ENCODE measurements at places on chromosomes 12 and 14.
A peak's percentile ranks its signal among the peaks of the same experiment; 100 is the strongest.

- DNase-seq = no peak
Measured at GRCh38 chr14:103946975-103947374, 4.6 kb upstream of the RD3L start.

DNA sequence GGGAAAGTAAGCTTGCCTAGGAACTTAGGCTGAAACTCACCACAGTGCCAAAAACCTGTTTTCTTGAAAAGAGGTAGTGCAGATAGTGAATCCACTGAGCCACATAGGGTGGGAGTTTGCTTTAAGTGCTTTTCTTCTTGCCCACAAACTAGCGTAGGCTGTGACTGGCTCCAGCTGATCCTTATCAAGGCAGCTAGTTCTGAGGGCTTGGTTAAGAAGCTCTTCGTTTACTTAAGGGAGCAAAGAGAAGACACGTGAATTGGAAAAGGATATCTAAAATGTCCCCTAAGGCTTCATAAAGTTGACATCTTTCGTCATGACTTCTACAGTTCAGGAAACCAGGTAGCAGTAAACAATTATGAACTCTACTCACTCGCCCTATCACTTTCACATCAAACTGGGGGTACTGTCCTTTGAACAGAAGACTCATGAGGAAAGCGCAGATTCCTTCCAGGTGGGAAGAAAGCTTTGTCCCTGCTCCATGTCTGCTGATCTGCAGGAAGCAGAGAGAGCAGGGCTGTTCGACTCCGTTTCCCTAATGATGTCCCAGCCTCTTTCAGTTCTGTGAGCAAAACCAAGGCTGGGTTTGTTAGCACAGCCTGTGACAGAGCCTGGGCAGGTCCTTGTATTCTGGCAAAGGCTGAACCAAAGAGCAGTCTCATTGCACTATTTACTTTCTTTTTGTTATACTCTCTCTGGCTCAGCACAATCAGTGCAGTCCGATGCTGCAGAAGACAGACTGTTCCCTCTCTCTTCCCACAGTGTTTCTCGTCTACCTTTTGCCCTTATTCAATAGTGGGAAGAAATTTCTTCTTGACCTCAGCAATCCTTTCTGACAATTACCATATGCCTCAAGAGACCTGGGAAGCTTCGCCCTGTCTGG is 93.5 kb upstream of the ETV6 start:
- no peak for DNase-seq

- DNase-seq = no peak
Measured at GRCh38 chr14:61233436-61233956, 47.6 kb downstream of the TMEM30B start.

- DNase-seq = no peak
Measured at GRCh38 chr14:72903716-72904115, 9.8 kb upstream of the DPF3 start.

GRCh38 chr14:102450206-102451063 is 59.1 kb downstream of the ANKRD9 start:
- no peak for DNase-seq

GRCh38 chr14:80468331-80469122 is 257.2 kb upstream of the DIO2 start:
- no peak for DNase-seq

DNA sequence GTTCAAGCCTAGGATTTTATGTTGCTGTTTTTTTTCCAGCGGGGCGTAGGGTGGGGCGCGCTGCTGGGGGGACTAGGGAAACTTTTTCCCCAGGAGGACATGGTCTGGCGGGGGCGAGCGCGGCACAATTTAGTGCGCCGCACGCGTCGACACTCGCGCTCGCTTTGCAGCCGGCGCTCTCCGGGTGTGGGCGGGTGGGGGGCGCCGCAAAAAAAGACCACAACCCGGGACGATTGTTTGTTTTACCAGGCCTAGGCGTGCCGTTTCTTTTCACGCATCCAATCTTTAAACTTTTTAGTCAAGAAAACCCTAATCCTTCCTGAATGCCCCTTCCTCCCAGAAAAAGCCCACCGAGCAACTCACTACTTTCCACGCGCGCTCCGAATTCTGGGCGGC is 865 bp upstream of the ZFP36L1 start:
- DNase-seq = no peak

GRCh38 chr12:11347810-11348209 is 37.6 kb upstream of the PRB4 start:
- no peak for DNase-seq

- no peak for DNase-seq
Measured at GRCh38 chr12:85759091-85759490, 77.1 kb downstream of the RASSF9 start.

GRCh38 chr14:78104160-78104559 is 66.0 kb upstream of the NRXN3 start:
- DNase-seq = no peak

GRCh38 chr12:69645031-69645430 is 34.3 kb upstream of the LRRC10 start:
- DNase-seq = no peak

DNA sequence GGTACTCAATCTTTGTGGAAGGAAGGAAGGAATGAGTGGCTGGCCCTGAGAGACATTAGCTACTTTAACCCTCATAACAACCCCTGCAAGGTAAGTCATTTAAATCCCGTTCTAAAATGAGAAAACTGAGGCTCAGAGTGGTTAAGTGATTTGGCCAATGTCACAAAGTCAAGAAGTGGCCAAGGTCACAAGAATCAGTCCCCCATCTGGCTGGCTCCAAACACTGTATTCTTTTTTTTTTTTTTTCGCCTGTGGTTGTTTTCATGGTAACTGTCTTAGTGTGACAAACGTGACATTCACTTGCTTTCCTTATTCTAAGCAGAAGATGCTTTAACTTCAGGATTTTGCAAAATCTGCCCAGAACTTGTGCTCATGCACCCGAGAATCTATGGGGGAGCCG is 2.8 kb downstream of the TTC7B start:
- no peak for DNase-seq

GRCh38 chr12:63445224-63445880 is 222.9 kb downstream of the DPY19L2 start:
- DNase-seq = no peak

- DNase-seq = no peak
Measured at GRCh38 chr12:12003609-12004008, 67.1 kb upstream of the BCL2L14 start.

DNA sequence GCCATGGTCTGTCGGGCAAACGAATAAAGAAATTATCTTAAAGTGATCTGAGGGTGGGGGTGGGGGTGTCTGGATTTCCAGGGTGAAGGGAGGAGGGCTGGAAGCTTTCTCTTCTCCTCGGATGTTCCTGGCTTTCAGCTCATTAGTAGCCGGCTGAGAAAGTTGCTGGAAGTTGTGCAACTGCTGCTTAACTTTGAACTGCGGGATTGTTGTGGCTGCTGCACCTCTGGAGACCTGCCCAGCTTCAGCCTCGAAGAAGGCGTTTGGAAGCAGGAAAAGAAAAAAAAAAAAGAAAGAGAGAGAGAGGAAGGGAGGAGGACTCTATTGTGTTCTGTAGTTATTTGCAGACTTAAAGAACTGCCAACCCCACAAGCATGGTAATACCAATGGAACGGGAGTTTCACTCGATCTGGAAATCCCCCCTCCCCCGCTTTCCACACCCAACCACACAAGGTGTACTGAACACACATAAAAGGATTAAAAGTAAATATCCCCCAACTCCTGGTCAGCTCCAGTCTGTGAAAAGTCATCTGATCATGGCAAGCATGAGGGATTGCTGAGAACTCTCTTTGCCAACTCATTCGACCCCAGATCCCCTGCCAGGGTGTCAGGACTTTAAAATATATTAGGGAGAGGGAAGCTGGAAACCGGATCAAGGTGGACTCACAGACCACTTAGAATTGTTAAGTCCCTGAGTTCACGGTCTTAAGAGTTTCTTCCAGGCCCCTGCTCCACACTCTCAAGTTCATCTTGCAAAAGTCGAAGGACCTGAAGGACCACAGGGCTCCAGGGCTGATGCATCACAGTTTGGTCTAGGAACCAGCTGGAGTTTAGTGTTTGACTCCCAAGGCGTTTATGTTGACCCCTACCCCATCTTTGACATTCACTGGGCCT is at the start of gene RASSF9:
TSS of gene RASSF9 (minus strand) at position 213 of the 894 bp plus-strand sequence. CDS start at position 5, 208 bp downstream.
- peak; percentile 66 for DNase-seq

DNA sequence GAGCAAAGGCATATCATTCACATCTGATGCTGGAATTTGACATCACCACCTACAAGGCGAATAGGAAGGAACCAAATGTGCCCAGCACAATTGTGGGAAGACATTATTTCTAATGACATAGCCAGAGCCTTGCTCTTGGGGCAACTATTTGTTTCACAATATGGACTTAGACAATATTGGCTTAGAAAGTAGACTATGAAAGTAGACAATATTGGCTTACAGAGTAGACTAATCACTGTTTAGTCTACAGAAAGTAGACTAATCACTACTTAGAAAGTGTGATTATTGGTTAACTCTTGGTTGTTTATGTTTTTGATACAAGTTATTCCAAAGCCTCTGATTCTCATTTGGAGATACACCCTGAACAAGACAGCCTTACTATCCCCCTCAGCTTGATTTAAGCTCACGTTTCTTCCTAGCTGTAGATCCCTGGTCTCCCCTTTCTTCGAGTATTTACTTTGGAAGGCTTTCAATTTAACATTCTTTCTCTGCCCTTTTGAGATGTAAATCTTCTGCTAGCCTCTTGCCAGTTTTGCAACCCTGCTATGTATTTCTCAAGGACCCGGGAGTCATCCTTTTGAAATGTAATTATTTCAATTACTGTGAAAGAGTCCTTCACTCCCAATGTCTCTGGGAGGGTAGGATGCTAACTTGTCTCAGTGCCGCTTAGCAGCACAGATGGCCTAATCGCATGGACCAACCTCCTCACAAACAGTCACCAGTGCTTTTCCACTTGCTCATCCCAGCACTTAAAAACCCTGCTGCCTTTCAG is 843.2 kb downstream of the GALC start:
- DNase-seq = no peak

DNA sequence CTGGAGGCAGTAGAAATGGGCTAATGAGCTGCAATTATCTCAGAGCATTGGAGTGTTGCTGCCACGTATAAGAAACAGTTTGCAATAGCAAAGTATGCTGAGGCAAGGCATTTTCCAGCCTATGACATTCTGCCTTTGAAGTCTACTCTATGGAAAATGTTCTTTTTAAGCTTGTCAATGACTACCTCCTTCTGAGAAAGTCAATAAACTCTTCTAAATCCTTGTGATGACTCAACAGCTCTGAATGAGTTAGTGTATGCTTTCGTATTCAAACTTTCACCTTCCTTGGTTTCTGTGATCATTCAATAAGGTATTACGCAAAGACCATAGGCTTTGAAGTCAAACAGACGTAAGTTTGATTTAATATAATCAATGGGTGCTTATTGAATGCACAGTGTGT is 111.2 kb downstream of the CAPZA3 start:
- DNase-seq = no peak

GRCh38 chr14:56976211-56976610 is 165.9 kb upstream of the OTX2 start:
- no peak for DNase-seq

DNA sequence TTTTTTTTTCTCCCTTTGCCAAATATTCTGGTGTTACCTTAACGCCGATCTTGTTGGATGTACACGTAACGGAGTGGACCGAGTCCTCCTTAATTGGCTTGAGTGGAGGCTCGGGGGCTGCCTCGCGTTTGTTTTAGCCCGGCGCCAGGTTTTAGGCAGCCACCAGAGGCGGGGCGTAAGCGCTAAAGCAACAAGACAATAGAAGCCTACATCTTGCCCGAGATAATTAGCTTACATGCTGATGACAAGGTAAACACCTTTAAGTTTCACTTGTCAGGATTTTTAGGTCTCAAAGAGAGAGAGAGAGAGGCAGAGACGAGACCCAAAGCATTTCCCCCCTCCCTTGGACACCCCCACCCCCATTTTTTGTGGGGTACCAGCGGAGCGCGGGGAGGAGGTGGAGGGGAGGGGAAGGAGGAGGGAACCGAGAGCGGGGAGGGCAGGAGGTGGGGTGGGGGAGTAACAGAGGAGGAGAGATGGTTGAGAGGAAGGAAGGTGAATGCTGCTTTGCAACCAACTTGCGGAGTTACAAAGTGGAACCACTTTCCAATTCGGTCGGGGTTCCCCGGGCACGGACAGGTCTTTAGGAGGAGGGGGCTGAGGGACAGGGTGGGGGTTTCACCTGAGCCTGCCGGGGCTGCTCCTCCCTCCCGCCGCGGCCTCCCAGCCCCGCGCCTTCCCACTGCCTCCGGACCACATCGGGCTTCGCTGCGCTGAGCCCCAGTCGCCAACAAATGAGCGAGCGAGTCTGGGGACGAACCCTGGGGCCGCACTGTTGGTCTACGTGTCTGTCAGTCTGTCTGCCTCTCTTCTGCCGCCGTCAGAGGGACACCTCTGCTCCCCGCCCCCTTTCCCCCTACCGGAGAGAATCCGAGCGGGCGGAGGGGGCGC is at the start of gene NKX2-1:
TSS of gene NKX2-1 (minus strand) at position 802 of the 891 bp plus-strand sequence. CDS start at position 699, 103 bp downstream.
- DNase-seq = no peak

- DNase-seq = no peak
Measured at GRCh38 chr12:131980263-131980662, 30.5 kb downstream of the EP400 start.

DNA sequence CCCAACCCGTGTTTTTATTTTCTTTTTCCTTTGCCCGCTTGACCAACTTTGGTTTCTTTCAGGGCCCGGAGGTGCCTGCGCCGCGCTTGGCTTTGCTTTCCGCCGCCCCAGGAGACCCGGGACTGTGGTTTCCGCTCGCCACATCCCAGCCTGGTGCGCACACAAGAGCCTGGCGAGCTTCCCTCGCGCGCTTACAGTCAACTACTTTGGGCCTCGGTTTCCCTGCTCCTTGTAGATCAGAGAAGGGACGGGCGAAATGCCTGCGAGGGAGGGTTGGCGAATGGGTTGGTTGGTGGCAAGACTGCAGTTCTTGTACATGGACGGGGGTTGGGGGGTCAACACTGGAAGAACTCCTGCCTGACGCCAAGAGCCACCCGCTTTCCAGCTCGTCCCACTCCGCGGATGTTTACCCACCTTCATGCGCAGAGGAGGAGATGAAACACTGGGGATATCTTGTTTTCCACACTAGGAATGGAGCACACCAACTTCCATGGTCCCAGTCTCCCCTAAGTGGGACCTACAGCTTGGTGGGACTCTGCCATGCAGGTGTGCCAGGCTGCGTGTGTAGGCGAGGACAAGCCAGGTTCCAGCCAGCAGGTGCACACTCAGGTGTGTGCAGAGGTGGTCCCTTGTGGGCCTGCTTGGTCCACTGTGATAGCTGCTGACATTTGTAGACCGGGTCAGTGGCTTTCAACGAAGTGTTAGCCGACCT is 16.6 kb upstream of the TBX3 start:
- no peak for DNase-seq

GRCh38 chr12:64036414-64036813 is 185.7 kb downstream of the KICS2 start:
- DNase-seq = no peak

DNA sequence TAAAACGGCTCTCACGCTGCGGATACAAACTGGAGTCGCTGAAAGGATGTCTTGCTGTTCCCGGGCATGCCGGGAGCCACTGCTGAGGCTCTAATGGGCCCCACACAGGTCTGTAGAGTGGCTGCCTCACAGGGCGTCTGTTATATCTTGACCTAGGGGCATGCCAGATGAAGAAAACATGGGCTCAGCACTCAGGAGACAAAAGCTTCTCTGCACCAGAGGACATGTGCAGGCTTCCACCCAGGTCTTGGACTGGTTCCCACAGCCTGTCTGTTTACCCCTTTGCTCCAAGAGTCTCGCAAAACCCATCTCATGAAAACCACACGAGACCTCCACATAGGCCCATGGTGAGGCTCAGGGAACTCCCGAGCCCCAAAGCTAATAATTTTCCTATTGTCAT is 134.2 kb downstream of the RPS29 start:
- no peak for DNase-seq
